ENCODE measurements at places on chromosomes 3 and 15.

GRCh38 chr3:8420612-8421011, 81.0 kb upstream of the LMCD1 start:
- DNase-seq: no peak

DNA sequence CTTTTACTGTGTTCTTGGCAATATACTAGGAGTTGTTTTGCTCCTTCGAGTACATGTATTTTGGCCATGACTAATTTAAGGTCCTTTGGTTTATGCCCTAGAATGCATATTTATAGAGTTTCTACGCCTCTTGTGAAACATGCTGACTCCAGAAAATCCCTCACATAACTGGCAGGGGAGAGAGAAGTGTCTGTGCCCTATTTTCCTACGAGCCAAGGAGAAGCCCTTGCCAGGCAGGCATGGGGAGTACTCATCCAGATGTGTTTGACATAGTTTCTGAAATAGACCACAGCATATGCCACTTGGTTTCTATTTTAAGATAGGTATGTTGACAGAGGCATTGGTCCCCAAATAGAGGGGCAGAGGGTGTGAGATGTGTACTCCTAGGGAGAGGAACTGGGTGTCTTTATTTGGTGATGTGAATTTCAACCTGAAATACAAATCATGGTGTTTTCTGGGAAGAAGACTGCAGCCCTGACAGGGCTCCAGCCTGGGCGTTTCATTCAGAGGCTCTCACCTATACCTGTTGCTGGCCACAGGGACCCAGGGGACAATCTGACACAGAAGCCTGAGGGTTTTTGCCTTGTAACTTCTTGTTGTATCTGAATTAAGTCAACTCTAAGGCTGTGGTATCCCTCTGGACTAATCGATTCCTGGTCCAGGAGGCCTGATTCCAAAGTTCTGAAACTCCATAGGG, 267.8 kb upstream of the C2CD4B start:
- no peak for DNase-seq

GRCh38 chr3:52198643-52199608, 966 bp downstream of the ALAS1 start:
- DNase-seq: no peak

GRCh38 chr15:49382394-49382793, 40.6 kb upstream of the FGF7 start:
- no peak for DNase-seq

DNA sequence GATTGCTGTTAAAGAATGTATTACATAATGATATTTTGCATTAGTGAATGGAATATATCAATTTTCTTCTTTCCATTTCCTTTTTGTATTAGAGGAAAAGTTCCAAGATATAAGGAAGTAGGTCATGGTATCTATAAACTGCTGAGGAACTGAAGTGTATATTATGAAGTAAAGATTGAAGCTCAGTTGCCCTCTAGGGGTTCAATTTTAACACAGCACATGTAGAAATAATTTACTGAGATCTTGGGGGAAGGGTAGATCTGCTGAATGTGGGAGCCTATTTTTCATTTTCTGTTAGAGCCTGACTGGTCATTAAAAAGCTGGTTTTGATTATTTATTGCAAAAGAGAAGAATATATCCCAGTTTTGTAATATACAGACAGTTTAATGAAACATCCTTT, 45.2 kb downstream of the CMC1 start:
- no peak for DNase-seq

DNA sequence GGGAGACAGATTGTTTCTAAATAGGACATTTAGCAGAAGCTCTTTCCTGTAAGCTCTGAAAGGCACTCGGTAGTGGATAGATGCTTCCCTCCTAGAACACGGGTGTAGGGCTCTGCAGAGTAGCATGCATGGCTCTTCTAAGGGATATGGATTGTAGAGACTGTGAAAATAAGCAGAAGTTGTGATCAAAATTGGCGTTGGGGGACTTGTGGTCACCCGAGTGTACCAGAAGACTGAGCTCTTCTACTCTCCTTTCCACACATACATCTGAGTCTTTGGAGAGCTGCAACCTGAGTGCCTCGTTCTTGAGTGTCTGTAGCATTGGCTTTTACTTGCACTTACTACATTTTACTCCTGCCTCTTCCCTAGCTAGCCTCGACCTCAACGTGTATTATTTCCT, 197.7 kb downstream of the LPP start:
- no peak for DNase-seq

Data from NCI-H1694 (cell line).